NCI-H2081 (cell line): ENCODE measurements at places on chromosomes 7 and 10.
A peak's percentile ranks its signal among the peaks of the same experiment; 100 is the strongest.

DNA sequence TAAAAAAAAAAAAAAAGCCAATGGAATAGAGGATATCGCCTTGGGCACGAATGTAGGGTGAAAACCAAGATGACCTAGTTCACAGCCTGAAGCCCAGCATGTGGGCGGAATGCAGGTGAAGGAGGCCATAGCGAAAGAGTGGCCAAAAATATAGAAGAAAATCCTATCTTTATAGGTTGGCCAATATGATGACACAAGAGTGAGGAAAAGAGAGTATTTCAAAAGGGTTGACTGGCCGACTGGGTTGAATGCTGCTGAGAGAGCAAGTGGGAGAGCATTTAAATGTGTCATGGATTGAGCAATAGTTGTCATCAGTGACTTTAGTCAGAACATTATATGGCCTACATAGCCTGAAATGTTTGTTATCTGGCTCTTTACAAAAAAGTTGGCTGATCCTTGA, 17.2 kb upstream of the GLI3 start:
- DNase-seq = no peak

- DNase-seq = no peak
Measured at GRCh38 chr10:80538481-80539185, 931 bp downstream of the SH2D4B start.

DNA sequence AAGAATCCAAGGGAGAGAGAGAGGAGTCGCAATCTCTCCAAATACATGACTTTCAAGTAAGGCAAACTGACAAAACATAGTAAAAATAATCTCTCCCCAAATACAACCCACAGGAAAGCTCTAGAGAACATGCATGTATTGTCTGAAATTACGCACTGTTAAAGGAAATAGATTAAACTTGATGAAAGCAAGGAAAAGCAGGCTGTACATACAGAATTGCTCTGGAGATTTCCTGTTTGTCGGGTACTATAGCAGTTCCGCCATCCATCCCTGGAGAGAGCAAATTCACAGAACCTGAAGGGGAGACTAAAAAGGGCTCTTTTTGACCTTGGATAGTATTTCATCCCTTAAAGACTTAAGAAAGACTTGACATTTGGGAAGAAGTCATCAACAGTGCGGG, 170.2 kb upstream of the BET1 start:
- no peak for DNase-seq

DNA sequence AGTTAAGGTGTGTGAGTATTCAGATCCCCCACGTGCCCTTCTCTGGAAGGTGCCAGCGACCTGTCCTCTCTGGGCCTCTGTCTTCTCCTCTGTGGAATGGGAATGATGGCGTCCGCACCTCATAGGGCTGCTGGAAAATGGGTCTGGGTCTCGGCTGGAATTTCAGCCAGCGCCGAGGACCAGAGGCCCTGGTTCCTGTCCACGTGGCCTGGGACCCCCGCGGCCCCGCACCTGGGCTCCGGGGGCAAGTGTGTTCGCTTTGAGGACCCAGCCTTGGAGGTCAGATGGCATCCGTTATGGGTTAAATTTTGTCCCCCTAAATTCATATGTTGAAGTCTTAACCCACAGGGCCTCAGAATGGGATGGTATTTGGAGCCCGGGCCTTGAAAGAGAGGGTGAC, 32.6 kb upstream of the PSMG3 start:
- DNase-seq = no peak

DNA sequence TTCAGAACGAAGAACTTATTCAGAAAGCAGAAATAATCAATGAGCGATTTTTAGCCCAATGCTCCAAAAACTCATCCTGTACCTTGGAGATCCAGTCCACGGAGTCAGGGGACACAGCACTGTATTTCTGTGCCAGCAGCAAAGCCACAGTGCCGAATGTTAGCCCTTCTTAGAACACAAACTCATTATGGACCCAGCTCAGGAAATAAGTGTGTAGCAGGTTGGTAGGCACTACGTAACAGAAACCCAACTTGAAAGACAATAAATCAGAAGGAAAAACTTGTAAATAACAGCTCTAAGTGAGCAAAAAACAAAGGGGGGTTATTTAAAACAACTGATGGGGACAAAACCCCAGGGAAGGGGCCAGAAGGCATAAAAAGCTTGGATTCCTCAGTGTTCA, 112.0 kb upstream of the PRSS1 start:
- DNase-seq = no peak

DNA sequence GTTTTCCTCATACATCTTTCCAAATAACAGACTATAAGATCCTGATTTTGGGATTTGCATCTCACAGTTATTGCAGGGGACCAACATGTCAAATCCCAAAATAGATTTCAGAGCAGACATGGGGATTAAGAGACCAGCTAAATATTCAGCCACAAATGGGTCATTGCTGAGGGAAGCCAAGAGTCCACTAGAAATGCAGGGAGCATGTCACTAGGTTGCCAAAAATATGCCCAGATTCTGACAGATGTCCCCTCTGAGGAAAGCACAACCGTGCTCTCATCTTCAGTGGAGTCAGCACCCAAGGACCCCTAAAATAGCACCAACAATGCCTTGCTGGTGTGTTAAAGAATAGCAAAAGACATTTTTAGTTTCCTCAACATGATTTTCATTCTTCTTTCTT, 56.2 kb upstream of the AGK start:
- no peak for DNase-seq

DNA sequence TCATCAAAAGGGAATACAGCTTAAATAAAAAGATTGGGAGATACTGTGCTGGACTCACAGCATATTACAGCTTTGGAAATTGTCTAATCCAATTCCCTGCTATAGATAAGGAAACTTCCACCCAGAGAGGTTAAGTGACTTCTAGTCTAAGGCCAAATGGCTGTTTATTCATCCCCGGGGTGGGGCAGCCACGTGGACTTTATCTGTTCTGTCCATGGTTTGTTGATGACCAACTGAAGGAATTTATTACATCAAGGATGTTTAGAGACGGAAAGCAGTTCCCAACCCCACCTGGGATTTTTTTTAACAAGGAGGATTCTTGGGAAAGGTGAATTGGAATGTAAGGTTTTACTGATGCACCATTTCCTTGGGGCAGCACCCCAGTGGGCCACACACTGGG, 88.6 kb downstream of the ATXN7L1 start:
- DNase-seq = no peak

DNA sequence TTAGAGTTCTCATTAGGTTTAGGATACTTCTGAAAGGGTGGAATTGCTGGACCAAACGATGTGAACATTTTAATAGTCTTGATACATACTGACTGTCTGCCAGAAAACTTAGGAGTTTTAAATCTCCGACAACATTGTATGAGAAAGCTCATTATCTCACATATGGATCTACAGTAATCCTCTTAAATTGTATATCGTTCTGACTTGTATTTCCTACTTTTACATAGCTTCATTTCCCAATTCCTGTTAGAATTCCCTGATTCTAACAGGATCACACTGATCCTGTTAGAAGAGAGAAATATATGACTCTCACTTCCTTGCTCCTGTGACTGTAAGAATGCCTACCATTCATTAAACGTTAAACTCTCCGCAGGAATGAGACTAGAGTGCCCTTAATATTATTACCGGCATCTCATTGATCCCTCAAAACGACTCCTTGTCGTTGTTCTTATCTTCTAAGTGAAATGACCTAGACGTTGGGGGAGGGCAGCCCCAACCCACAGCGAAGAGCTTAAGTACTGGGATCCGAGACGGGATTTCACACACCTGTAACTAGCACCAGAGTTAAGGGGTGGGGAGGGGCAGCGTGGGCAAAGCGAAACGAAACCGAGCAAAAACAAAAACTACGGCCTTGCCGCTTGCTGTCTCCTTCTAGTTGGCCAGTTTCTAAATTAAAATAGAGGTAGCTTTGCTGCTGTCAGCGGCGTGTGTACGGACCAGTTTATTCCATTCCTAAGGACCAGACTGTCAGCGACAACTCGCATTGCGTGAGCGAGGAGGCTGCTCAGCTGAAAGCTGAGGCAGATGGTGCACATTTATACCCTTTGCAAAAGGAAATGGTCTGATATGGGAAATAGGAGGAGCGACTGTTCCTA, 678 bp upstream of the TMEM106B start:
- peak; percentile 51 for DNase-seq

DNA sequence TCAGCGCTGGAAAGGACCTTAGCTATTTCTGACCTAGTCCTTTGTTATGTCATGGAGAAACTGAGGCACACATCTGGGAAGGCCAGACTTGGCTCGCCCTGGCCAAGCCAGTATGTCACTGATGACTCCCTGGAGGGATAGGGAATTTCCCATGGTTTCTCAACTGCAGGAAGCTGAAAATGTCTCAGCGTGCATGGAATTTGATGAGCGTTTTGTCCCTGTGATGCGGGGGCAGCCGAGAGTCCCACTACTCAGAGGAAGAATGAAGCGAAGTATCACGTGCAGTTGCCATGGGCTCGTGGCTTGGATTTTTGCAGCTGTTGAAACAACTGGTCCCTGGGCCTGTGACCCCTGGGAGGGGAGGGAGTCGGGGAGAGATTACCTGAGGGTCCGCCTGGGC, 44.8 kb downstream of the CLIP2 start:
- DNase-seq = no peak

DNA sequence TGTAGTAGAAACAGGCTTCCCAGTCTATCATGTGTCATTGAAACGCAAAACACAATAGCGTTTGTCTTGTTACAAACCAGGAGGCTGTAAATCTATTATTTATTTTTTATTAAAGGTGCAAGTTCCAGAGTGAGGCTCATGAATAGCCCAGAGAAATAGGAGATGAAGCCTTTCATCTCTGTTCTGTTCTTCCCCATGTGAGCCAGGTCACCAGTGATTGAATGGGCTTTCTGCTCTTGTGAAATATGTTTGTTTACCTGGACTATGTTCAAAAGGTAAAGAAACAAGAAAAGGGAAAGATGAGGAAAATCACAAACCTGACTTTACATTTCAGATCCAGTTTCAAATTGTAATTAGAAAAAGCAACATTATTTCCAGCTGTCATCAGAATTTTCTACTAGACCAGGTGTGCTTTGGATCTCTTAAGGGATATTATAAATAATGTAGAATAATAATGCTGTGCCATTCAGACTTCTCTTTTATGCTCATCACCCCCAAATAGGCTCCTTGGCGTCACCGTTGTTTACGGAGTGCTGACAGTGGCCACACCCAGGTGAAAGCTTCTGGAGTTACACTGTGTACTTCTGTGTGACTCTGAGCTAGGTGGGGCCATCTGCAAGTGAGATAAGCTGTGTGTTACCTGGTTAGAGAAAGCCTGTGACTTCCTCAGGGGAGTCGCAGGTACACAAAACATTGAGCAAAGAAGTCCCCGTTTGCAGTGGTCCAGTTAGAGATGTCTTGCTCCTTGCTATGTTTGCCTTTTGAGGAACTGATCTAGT, 274.9 kb downstream of the SDK1 start:
- DNase-seq = no peak

GRCh38 chr7:37943905-37944736, 23.7 kb downstream of the EPDR1 start:
- DNase-seq = no peak

DNA sequence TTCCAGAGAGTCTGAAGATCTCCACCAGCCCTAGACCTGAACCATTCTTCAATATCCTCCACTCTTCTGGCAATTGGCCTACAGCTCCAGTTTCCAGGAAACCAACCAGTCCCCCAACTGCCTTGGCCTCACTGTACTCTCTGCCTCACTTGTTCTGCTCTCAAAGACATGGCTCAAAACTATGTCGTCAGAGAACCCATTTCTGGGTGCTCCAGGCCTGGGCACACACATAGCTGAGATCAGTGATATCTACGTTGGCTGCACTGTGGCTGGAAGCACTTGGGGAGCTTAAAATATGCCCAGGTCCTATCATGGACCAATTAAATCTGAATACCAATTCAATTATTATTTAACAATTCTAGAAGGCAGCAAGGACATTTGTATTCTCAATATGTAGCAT, 93.1 kb downstream of the COBL start:
- no peak for DNase-seq

- no peak for DNase-seq
Measured at GRCh38 chr10:4981722-4982471, 18.7 kb downstream of the AKR1C1 start.

DNA sequence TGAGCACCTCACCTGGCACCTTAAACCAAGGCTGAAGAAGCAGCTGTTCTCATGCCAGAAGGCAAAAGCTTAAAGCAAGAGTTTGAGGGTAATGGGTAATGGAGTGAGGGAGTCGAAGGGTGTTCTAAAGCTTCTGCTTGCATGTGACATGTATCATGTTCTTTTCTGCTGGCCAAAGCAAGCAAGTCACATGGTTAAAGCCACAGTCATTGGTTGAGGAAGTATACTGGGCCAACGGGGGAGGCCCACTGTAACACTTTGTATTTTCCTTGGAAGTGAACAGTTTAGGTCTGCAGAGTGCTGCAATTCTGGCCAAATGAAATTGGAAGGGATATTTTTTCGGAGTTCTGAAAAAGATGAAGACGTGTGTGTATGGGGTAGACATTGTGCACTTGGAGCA, 75.7 kb downstream of the REEP3 start:
- DNase-seq = no peak

DNA sequence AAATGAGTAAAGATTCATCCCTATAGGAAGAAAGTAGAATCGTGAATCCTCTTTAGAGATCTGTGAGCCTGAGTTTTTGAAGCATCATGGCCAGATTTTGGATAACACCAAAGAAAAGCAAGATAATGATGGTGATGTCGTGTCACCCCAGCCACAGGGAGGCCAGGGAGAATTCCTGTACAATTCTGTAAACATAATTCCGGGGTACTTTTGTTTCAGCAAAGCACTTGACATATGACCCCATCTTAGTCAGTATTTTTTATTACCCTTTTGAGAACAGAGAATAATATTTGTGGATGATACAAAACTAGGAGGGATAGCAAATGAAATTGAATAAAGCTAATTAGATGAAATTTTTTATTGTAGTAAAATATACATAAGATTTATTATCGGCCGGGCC, 33.8 kb downstream of the NACAD start:
- DNase-seq = no peak

DNA sequence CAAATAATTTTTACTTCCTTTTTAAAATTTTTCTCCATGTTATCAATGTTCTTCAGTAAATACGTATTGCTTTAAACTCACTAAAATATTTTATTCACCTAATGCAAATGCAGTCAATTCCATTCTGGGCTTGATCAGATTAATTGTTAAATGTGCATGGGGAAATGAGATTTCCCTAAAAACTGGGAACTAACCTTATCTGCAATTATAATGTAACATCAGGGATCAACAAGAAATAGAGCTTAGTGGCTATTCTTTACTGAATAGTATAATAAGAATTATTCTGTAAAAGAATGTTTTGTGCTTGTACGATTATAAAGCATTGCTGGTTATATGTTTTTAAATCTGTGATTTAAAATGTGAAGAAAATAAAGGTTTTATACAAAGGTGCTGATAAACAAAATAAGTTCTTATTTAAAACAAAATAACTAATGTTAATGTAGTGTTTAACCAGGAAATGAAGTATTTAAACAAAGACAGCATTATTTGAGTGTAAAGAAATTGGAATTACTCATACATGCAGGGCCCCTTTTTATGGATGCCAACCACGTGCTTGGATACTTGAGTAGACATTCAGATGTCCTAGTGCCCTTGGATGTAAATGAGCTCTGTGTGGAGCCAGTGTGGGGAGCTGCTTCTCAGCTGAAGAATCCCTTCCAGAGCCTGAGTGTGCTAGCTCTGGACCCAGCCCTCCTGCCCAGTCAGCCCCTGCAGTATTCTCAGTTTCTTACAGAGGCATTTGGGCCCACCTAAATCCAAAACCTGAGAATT, 84.2 kb downstream of the REEP3 start:
- DNase-seq = no peak
